ENCODE measurements at places on chromosomes 1 and 21.

- peaks cover 2% of the 10 kb centered on the region for H3K36me3 ChIP-seq
- H3K27ac ChIP-seq = no peak overlapping the region
- H3K4me3 ChIP-seq = no peak overlapping the region
Observed at GRCh38 chr1:85196358-85196757, 4.5 kb downstream of the SYDE2 start.

GRCh38 chr1:3852091-3852490 is 4.9 kb downstream of the CEP104 start:
- DNase-seq = no peak
- no peaks in the 10 kb centered on the region for H3K27me3 ChIP-seq
- H3K4me3 ChIP-seq = no peak overlapping the region
- no peaks in the 10 kb centered on the region for H3K4me1 ChIP-seq
- peaks cover 19% of the 10 kb centered on the region for H3K36me3 ChIP-seq

DNA sequence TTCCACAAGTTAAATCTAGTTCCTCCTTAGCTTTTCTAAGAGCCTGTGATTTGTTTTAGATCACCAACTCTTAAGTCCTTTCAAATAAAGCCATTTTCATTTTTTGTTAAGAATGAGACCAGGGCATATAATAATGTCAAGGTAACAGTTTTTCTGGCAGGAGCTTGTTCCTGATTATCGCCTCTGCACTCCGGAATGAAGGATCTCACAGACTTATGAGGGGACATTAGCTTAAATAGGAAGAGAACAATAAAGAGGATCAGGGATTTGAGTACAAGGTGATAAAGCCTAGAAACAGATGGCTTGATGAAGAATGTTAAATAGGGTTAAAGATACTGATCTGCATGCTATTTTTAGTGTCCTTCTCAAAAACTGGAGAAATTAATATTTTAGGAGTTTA is 13.6 kb upstream of the OTUD7B start:
- H3K4me1 ChIP-seq = no peaks in the 10 kb centered on the region
- H3K4me3 ChIP-seq = no peak overlapping the region
- DNase-seq = no peak
- H3K36me3 ChIP-seq = no peaks in the 10 kb centered on the region
- no peaks in the 10 kb centered on the region for H3K27me3 ChIP-seq
- no peak overlapping the region for H3K27ac ChIP-seq

DNA sequence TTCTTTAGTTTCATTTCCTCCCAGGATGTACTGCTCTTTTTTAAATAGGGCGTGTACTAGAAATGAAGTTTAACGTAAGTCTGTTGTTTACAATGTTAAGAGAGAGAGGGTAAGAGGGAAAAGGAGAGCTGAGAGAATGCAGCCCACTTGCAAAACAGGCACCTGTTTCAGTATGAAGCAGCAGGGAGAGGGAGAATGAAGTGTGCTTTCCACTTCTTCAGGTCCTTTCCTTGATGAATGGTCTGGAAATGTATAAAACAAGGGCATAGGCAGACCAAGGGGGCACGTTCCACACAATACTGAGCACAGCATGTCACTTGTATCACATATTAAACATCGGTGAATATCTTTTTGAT is 2.0 kb downstream of the KCNA3 start:
- DNase-seq = no peak
- no peak overlapping the region for H3K4me3 ChIP-seq
- no peak overlapping the region for H3K27ac ChIP-seq
- peaks cover 4% of the 10 kb centered on the region for H3K36me3 ChIP-seq
- peaks cover 30% of the 10 kb centered on the region for H3K27me3 ChIP-seq

DNA sequence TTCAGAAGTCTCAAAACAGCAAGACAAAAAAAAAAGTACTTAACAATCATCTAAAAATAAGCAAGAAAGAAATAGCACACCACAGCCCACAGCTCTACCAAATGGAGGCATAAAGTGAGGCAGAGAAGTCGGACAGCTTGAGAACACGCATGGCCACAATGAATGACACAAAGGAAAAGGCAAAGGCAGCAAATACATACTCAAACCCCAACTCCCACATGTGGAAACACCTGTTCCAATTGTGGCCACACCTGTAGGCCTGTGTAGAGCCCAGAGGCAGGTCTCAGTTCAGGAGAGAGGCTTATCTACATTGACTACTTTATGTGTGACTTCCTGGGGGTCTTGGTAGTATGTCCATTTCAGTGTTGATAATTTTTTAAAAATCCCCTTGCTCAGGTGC is 543.5 kb downstream of the LMO4 start:
- H3K27me3 ChIP-seq = no peaks in the 10 kb centered on the region
- no peak for DNase-seq
- peaks cover 5% of the 10 kb centered on the region for H3K4me1 ChIP-seq
- H3K27ac ChIP-seq = no peak overlapping the region
- peaks cover under 1% of the 10 kb centered on the region for H3K36me3 ChIP-seq
- H3K4me3 ChIP-seq = no peak overlapping the region

GRCh38 chr1:63892632-63893395 is 119.0 kb downstream of the ROR1 start:
- H3K27ac ChIP-seq = no peak overlapping the region
- DNase-seq = no peak
- H3K27me3 ChIP-seq = no peaks in the 10 kb centered on the region
- no peaks in the 10 kb centered on the region for H3K36me3 ChIP-seq
- no peak overlapping the region for H3K4me3 ChIP-seq
- H3K4me1 ChIP-seq = peaks cover 3% of the 10 kb centered on the region

All from H9 (cell line).